ENCODE measurements at places on chromosomes 4 and X.

GRCh38 chr4:183621875-183622274, 37.1 kb downstream of the RWDD4 start:
- DNase-seq, result no peak

- DNase-seq, result no peak
Observed at GRCh38 chr4:111602848-111603247, 542.4 kb upstream of the FAM241A start.

- DNase-seq, result no peak
Observed at GRCh38 chr4:54513741-54514140, 144.0 kb upstream of the KIT start.

DNA sequence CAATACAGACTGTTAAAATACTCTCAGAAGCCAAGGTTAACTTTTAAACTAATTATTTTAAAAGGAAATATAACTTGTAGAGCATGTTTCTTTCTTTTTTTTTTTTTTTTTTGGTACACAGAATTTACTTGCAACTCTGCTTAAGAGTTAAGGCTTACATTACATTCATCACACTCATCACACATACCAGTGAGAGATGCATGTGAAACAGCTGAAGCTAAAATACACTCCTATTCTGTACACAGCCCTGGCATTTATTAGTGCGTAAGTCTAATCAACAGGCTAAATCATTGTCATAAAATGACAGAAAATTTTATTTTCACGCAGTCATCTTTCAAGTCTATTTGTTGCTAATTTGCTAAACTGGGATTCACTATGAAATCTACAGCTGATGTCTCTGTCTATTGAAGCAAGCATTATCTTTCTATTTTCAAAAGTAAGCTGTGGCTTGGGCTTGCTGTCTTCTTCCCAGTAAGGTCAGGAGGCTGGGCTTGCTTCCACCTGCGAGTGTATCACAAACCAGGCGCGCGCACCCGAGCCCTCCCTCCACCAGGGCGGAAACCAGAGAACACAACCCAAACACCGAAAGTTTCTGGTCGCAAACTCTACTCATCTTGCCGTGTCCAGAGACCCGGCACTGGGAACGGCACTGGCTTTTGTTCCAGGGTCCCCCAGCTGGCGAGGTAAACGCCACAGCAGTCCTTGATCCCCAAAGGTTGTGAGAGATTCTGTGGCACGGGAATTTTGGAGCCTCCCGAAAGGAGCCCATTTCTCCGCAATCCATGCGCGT, 3.9 kb downstream of the MAML3 start:
- peak; percentile 27 for DNase-seq

DNA sequence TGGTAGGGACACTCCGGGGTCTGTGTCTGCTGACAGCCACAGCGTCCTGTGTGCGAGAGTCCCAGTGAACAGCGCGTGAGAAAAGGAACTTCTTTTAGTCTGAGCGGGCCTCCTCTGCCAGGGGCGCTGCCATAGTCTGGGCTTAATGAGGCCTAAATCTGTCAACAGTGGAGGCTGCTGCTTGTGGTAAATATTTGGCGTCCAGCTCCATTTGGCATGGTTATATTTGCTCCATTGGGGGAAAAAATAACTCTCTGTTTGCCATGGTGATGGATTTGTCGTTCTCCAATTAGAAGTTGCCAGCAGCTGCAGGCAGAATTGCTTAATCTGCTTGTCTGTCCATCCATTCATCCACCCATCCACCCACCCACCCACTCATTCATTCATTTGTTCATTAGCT, 71.4 kb upstream of the PSAPL1 start:
- DNase-seq, result no peak

All from stimulated activated CD4-positive, alpha-beta T cell treated with anti-CD3 and anti-CD28 coated beads, TNF-alpha, amount 100 ng/mL, for 1 hour (primary cell).